ENCODE measurements at places on chromosomes 7 and 10. TPM values are rescaled to one million over a fixed set of nuclear protein-coding genes. Genes with fewer than 3 reads are reported as not detected.

The ZNF239 gene
- 4.7 TPM for total RNA-seq

The STEAP1 gene
- total RNA-seq = 45.4 TPM

The SLC18A3 gene
- not detected for total RNA-seq

The PNLIPRP3 gene
- total RNA-seq = 0.59 TPM

The SPAM1 gene
- total RNA-seq = not detected

The TCF7L2 gene
- total RNA-seq = 10.6 TPM

The ADD3 gene
- total RNA-seq = 1,018 TPM

The EVX1 gene
- not detected for total RNA-seq

The RBP3 gene
- not detected for total RNA-seq
